CD4-positive, alpha-beta T cell treated with Interleukin-17A for 1 hour (primary cell): ENCODE measurements at places on chromosomes 6 and 20.

GRCh38 chr20:4318891-4319290 is 303.5 kb upstream of the RNF24 start:
- DNase-seq = no peak

GRCh38 chr6:27847706-27848105 is 64.5 kb downstream of the OR2B2 start:
- DNase-seq = no peak

DNA sequence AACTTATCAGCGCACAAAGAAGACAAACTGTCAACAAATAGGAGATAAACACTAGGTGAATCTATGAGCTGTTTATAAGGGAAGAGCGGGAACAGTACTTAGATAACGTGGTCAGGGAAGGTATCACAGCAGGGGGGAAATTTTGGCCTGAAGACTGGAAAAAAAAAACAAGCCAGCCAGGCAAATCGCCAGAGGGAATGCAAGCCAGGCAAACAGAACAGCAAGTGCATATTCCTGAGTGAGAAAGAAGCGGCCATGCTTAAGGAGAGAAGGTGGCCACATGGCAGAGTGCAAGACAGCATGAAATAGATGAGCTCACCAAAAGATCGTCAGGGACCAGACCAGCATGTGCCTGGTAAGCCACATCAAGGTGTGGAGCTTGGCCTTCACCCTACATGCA is 466.5 kb upstream of the ARID1B start:
- DNase-seq = no peak

DNA sequence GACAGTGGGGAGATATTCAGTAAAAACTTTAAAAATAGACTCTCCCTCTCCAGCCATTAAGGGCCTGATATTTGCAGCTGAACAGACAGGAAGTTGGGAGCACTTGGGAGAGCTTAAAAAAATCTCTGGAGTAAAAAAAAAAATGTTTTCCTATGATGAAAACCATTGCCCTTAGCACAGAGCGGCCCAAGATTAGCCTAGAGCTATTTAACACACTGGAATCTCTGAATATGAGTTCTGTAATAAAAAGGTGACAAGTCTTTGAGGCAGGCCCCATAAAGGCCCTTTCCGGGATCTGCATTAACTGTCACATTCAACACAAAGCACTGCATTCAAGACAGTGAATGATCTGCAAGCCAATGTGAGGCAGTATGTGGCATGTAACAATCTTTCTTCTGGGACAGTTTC is 393.7 kb downstream of the ZFAND3 start:
- DNase-seq = no peak

GRCh38 chr20:41411391-41411847 is 44.8 kb upstream of the EMILIN3 start:
- no peak for DNase-seq

DNA sequence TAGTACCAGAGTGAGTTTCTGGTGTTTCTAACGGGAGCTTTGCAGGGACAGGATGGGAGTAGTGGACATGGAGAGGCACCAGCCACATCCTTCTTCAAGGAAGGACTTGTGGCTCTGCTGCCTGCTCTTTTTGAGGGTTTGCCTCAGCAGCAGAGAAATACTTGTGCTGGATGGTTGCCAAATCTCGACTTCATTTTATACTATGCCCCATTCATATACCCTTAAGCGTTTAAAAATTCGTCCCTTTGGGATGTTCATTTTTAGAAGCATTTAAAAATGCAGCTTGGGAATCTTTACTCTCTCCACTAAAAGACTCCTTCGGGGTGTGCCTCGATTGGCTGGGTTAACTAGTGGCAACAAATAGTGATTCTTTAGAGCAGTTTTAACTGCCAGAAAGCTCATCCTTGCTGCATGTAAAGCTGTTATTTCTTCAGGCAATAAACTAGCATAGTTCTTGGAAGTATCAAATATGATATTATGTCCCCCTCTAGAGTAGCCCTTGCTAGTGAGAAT is 126.5 kb upstream of the B3GAT2 start:
- DNase-seq = no peak

DNA sequence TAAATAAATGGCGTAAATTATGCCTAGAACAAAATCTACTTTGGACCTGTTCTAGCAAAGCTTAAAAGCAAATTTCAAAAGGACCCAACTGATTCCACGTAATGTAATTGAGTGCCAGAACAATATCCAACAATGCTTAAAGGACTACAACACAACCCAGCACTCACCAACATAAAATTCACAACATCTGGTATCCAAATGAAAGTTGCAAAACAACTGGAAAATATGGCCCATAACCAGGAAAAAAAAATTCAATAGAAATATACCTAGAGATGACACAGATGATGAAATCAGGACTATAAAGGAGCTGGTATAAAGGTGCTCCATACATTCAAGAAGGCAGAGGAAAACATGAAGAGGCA is 14.1 kb downstream of the TUBB2B start:
- DNase-seq = no peak

DNA sequence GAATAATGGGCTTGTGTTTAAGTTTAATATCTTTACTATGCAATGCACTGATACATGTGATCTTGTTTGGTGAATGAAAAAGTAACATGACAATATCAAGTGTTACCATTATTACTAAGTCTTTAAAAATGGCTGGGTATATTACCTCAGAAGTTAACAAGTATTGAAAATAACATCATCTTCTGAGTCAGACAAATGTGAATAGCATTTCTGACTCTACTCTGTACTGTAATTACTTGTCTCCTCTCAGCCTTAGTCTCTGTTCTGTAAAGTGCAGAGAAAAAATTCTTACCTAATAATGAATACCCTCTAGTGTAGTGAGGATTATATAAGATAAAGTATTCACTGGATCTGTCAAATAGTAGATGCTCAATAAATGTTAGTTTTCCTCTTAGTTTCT is 47.0 kb upstream of the GCLC start:
- no peak for DNase-seq

DNA sequence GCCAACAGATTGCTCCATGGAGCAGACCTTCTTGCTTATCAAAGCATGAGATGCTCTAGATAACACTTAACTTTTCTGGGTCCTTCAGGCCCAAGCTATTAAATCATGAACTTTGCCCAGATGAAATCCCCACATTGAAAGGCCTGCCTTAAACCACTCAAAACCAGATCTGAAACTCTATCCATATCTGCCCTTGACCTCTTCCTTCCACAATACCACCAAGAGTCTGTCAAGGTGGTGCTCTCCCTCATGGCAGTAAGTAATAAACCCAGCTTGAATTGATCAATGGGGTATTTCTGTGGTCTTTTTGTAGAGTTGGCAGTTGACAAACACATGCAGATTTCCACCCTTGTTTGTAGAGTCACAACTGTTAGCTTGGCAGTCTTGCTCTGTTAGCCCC is 135.5 kb downstream of the ISM1 start:
- DNase-seq = no peak
